CD4-positive, alpha-beta T cell treated with Interleukin-17A for 4 hours (primary cell): ENCODE measurements at places on chromosomes 2 and 18.

GRCh38 chr2:198325359-198325758, 521.0 kb downstream of the PLCL1 start:
- no peak for DNase-seq

DNA sequence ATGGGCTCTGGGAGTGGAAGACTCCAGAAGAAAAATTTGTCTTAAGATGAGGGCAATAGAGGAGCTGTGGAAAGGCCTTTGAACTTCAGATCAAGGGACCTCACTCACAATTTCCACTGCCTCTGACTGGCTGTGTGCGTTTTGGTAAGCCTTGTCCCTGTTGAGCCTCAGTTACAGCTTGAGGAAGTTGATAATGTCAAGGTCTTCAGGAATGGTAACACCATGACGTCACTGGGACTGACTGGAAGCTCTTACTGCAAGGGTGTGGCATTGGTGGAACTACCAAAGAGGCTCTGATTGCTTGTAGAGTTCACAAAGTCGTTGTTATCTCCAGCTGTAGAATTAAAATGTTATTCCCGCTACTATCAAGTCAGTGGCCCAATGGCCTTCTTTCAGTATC, 29.2 kb upstream of the CTAGE1 start:
- no peak for DNase-seq

DNA sequence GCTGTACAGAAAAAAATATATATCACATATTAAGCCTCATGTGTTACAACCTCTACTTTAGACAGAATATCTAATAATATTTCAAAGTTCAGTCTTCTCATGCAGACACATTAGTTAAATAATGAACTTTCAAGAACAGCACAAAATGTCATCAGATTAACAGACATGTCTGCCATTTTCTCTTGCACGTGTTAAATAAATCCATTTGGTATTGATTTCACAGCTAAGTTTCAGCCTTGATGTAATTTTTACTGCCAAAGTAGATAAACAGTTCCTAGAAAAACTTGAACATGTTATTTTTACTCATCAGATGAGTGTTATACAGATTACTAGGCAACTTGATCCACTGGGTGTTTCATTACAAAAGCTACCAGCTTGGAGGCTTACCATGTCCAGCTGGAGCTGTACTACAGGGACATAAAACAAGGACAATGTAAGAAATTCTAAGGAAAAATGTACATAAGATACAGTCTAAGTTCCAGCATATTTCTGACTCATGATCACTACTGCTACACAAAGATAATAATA, 290.7 kb upstream of the DDX18 start:
- DNase-seq, result no peak

GRCh38 chr2:200397785-200398184, 91.3 kb downstream of the SPATS2L start:
- no peak for DNase-seq

DNA sequence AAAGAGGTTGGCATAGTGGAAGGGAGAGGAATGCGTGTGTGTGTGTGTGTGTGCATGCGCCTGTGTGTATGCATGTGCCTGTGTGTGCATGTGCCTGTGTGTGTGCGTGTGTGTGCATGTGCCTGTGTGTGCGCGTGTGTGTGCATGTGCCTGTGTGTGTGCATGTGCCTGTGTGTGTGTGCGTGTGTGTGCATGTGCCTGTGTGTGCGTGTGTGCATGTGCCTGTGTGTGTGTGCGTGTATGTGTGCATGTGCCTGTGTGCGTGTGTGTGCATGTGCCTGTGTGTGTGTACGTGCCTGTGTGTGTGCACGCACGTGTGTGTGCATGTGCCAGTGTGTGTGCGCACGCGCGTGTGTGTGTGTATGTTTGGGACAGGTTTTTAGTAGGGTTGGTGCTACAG, 205.1 kb downstream of the MEMO1 start:
- no peak for DNase-seq

DNA sequence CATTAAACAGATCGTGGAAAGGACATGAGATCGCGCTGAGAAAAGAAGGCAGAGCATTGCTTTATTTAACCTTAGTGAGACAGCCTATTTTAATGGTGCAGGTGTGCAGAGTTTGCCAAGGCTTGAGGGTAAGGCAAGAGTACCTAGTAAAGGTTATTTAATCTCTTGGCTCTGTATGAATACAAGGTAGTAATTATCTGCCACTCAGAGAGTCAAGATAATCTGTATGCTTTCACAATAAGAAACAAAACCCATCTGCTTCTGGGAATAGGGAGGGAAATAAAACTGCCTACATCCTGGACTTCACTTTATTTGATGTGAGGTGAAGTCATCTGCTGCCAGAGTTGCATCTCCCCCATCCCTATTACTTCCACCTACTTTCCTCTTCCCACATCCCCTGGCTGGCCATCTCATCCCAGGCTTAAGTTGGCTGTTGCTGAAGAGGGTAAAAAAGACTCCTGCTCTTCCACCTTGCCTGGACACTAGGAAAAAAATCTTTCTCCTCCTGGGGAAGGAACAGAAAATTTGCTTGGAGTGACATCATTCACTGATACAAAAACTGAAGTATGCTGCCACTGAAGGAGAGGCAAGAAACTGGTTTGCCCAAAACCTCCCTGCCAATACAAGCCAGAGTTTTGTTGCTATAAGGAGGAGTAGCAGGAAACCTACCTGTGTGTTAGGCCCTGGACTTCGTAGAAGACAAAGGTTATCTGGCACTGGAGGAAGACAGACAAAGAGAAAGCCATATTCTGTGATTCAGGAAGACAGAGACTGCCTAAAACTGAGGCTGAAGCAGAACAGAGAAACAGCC, 35.8 kb upstream of the ARHGAP25 start:
- DNase-seq, result no peak

GRCh38 chr2:14756122-14756541, 123.6 kb downstream of the LRATD1 start:
- DNase-seq, result no peak

- DNase-seq, result no peak
Measured at GRCh38 chr2:65529419-65529818, 97.0 kb upstream of the SPRED2 start.

- DNase-seq, result no peak
Measured at GRCh38 chr18:75172299-75173124, 36.4 kb downstream of the PTGR3 start.

DNA sequence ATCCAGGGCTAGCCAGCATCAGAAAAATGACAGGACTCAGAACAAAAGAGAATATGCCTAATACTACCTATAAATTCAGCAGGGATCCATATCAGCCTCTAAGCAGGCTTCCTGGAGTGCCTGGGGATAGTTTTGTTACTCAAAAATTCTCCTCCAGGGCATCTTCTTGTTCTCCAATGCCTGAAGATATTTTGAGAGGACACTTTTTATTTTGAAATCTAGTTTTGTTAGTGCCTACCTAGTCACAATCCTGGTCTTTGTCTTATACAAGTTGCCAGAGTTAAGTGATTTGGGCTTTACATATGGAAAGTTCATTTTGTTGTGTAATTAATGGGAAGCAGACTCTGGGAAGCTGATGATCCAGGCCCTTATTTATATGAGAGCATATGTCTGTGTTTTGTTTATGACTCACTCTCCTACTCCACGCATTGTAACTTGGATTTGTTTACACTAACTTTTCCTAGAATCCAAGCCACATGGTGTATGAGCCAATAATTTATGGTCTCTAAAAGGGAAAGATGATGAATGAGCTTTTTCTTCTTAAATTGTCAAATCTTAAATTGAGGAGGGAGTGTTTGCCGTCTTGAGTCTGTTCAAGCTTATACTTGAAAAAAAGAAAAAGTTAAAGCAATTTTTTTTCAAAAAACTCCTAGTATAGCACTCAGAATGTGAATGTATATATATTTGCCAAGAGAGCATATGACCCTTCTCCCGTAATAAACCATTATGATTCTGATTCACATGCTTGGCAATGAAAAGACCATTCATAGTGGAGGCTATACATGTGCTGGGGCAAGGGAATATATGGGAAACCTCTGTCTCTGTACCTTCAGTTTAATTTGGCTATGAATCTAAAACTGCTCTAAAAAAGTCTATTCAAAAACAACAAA, 370.3 kb downstream of the SETBP1 start:
- DNase-seq, result no peak

DNA sequence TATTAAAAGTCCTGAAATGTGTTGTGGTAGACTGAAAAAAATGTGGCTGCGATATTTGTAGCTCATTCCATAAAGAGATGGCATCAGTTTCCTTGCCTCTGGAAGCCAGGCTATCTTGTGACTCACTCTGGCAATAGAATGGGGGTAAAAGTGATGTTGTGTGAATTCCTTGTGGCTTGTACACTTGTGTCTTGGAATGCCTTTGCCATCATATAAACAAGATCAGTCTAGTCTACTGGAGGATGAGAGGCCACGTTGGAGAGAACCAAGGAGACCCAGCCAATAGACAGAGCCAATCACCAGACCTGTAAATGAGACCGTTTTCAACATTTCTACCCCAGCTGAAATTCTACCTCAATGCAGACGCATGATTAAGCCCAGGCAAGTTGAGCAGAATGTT, 254.1 kb downstream of the TRIB2 start:
- no peak for DNase-seq

- DNase-seq, result no peak
Measured at GRCh38 chr2:186256540-186256939, 229.5 kb upstream of the ZC3H15 start.

- no peak for DNase-seq
Measured at GRCh38 chr2:207720517-207721187, 9.2 kb downstream of the CCNYL1 start.

DNA sequence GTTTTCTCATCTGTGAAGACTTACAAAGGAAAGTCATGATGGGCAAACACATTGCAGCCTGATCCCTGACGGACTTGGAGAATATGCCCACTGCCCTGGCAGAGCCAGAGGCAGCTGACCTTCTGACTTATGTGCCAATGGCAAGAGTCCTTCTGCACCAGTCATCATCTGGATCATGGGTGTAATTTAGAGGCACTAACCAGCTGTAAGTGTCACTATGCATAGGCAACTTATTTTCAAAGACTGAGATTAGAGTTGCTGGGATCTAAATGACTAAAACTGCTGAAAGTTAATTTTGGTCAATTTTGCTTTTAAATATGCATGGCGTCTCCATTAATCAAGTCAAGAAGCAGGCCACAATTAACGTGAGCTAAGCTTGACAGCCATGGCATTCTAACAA, 261.2 kb downstream of the BCL11A start:
- no peak for DNase-seq

DNA sequence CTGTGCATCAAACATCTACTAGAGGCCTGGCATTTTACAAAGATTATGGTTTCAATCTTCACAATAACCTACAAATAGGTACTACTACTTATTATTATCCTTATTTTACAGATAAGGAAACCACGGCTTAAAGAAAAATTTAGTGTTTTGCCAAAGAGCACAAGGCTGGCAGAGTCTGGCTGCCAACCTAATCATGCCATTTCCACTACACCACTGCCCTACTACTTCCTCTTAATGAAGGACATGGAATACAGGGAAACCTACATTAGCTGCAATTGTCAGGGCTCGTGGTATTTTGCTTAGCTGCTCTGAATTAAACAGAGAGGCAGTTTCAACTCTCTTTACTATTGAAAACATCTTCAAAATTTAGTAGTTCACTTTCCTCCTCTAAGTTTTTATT, 5.9 kb downstream of the MBOAT2 start:
- DNase-seq, result no peak

GRCh38 chr2:53484531-53484930, 283.1 kb upstream of the CHAC2 start:
- no peak for DNase-seq

DNA sequence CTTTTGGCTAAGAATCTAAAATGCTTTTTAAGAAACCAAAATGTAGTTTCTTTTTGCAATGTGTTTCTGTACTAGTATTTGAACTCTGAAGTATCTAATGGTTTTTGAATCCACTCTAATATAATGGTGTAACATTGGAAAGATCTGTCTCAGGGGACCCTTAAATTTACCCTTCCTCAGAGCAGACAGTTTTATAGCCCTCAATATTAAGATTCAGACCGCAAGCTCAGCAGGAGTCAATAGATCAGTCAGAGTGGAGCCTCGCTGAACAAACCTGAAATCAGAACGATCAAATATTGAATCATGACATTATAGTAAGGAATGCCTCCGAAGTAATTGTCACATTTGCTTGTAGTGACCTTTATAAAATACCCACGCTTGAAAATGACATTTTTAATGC, 18.3 kb downstream of the SGPP2 start:
- DNase-seq, result no peak

DNA sequence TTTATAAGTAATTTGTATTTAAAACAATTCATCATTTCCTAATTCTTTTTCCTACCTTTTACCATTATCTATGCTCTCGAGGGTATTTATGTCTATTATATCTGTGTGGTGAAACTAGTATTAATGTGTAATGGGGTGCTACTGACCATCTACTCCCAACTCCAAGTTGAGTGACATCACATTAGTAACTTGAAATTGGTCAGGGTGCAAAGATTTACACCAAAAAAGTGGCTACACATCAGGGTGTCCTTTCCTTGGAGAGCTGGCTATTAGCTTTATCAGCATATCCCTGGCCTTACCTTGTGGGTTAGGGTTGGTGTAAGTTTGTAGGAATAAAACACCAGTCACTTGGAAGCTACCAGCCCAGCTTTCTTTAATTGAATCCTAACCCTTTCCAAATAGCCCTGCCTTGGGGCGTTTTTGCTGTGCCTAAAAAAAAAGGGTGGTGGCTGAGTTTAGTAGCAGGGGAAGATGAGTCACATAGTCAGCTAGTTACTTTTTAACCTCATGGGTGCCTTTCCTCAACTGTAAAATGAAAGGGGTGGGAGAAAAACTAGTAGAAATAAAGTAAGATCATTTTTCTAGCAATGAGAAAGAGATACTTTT, 14.0 kb downstream of the ANXA4 start:
- no peak for DNase-seq

- no peak for DNase-seq
Measured at GRCh38 chr18:59267503-59268126, 5.6 kb downstream of the RAX start.

DNA sequence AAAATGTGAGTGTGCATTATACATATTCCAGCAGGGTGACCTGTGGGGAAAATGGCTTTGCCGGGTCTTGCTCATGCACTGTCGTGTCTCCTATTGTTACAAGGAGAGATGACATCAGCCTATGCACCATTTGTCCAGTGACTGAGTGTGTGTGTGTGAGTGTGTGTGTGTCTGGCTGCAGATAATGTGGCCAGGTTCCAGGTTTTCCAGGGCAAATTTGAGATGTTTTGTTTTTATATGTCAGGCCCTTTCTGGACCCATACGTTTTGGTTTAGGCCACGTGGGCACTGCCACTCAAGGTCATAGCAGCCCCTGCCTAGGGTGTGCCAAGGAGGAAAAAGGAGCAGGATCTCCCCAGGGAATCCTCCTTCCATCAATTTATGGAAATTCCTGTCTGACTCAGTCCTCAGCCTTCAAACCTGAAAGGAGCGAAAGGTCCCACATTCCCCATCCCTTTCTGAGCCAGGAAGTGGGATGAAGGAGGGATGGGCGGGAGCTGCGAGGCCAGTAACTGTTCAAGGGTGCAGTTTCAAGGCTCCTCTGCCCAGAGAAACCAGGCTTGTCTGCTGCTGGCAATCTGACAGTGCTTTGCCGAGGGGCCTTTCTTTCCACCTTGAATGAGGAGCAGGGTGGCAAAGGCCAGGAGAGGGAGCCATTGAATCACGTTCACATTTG, 93.0 kb upstream of the SMAD2 start:
- no peak for DNase-seq
